Cardiac fibroblast (primary cell): ENCODE measurements at places on chromosomes 11 and 22.

GRCh38 chr11:57480409-57481137, 20.2 kb downstream of the RTN4RL2 start:
- peak; percentile 65 for DNase-seq

DNA sequence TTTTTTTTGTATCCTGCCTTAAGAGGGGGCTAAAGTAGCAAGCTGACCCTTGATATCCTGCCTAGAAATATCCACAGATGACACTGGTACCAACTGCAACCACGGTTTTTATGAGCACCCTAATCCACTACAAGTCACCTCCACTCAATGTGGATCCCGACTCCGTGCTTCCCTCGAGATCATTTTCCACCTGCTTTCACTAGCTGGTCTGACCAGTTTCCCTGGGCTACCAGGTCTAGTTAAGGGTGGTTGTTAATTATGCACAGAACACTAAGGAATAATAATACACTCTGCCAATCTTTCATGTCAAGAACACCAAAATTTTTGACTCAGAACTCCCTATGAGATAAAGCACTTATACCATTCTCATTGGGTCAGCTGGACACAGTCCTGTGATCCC, 82.3 kb downstream of the ABTB2 start:
- DNase-seq, result no peak

GRCh38 chr11:99535819-99536218, 515.1 kb downstream of the CNTN5 start:
- no peak for DNase-seq

- DNase-seq, result peak; percentile 3
Observed at GRCh38 chr11:78476066-78476465, 58.4 kb upstream of the GAB2 start.

DNA sequence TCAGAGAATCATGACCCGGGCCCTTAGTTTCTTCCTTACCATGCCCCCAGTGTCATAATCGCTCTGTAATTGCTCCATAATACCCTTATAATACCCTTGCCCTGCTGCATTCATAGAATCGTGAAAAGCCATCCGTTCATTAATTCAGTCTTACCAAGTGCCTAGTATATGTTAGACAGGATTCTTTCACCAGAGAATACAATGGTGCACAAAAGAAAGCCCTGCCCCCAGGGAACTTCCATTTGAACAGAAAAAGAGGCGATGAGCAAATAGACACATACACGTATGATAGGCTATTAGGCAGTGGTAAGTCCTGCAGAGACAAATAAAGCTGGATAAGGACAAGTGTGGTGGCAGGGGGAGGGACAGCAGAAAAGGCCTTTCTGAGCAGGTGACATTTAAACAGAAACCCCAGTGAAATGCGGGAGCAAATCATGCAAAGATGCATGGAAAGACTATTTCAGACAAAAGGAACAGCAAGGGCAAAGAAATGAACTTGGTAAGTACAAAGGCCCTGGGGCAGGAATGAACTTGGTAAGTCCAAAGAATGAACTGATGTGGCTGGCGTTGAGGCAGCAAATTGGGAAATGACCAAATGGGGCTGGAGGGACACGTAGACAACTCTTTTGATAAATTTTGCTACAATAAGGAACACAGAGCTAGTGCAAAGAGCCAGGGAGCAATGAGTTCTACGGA, 74.6 kb upstream of the CREB3L1 start:
- DNase-seq, result no peak
